CD4-positive, alpha-beta T cell treated with Interleukin-17A for 4 hours (primary cell): ENCODE measurements at places on chromosomes 3 and 15.

DNA sequence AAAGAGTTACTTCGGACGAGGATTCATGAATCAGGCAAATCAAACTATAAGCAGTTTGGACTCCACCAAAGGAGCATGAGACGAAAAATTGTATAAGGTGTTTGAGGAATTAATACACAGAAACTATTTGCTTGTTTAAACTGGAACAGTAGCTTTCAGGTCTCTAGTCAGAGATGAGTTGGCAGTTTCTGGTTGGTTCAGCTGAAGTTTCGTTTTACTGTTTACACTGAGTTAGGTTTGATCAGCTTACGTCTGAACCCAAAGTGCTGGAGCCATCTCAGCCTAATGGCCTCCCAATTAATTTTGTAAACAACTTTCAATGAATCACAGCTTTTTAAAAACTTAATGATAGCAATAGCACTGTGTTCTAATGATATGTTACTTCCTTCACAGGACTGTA is 703.7 kb downstream of the NLGN1 start:
- DNase-seq, result no peak

- DNase-seq, result no peak
Measured at GRCh38 chr3:123158330-123158729, 43.4 kb upstream of the SEC22A start.

GRCh38 chr3:87958289-87958688 is 100.5 kb downstream of the CGGBP1 start:
- DNase-seq, result no peak

DNA sequence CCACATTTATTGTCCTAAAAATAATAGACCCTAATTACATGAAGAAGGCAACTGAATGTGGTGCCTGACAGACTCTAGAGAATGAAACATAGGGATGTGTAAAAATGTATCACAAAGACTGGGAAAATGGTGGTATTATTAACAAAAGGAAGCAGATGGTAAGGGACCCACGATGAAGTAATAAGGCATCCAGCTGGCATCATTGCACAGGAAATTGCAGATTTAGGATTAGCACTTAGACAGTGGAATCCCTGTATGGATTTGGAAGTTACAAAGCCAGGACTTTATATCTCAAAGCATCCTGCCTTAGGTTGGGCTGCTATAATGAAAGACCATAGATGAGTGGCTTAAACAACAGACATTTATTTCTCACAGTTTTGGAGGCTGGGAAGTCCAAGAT is 104.3 kb downstream of the PPM1L start:
- DNase-seq, result no peak

- no peak for DNase-seq
Measured at GRCh38 chr3:191566469-191566868, 105.5 kb downstream of the PYDC2 start.

DNA sequence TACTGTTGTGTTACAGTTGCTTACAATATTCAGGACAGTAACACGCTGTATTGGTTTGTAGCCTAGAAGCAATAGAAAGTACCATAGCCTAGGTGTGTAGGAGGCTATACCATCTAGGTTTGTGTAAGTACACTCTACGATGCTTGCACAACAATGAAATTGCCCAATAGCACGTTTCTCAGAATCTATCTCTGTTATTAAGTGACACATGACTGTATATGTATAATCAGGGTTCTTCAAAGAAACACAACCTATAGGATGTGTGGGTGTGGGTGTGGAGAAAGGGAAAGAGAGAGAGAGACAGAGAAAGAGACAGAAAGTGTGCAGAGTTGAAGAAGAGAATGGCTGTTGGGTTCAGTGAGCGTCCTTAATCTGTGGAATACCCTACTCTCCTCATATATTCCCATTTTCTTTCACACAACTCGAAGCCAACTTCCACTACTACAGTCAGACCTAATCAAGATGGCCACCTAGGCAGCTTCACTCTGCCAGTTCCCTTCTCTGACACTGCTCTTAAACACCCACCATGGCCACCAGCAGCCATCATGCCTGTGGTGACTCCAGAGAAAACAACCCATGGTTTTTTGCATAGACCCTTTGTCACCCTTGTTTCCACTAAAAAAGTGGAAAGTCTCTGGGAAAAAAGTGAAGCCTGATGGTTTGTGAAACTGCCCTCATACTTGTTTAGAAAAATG is 5.8 kb upstream of the PPP4R2 start:
- no peak for DNase-seq

GRCh38 chr15:78739206-78739605 is 72.1 kb downstream of the ADAMTS7 start:
- no peak for DNase-seq

GRCh38 chr3:119826711-119827608 is 45.1 kb downstream of the NR1I2 start:
- DNase-seq, result no peak

GRCh38 chr15:59335207-59335786 is 37.4 kb downstream of the MYO1E start:
- no peak for DNase-seq

- DNase-seq, result no peak
Measured at GRCh38 chr3:101819649-101820206, 29.6 kb upstream of the NFKBIZ start.

DNA sequence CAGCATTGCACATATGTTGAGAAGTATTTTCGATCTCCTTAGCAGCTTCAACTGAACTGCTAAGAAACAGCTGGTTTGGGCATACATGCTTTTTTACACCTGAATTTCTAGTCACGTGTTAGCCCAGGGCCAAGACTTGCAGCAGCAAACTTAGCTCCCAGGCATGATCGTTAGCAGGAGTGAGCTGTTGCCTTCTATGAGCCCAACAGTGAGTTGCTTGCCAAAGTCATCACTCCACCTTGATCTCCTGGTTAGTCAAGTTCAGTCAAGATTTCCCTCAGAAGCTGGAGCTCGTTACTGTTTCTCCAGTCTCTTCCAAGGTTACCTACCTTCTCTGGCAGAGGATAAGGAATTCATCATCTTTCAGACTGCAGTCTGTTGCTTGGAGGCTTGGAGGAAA is 100.4 kb upstream of the SEMA6D start:
- no peak for DNase-seq

- no peak for DNase-seq
Measured at GRCh38 chr3:43405888-43406642, 119.7 kb downstream of the SNRK start.

DNA sequence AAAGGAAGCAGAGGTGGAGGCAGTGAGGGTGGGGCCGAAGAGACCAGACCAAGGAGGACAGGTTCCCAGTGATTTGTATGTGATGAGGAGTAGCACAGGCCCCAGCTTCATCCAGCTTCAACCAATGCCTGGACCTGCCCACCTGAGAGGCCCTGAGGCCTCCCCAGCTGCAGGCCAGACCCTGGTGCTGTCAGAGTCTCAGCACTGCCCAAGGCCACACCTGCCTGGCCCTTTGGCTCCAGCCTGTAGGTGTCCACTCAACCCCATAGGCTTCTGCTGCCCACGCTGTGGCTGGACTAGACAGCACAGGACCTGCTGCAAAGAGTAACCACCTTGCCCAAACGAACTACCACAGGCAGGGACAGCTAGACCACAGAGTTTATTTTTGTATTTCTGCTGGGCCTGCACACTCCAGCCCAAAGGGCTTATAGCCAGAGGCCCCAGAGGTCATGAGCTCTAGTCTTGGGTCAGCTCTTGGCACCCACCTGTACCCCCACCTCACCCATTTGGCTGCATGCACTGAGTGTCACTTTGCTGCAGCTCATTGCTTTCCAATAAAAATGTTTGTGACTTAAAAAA is 81.9 kb upstream of the CDV3 start:
- no peak for DNase-seq

- peak; percentile 25 for DNase-seq
Measured at GRCh38 chr3:122258757-122259371, 66.2 kb upstream of the CSTA start.

DNA sequence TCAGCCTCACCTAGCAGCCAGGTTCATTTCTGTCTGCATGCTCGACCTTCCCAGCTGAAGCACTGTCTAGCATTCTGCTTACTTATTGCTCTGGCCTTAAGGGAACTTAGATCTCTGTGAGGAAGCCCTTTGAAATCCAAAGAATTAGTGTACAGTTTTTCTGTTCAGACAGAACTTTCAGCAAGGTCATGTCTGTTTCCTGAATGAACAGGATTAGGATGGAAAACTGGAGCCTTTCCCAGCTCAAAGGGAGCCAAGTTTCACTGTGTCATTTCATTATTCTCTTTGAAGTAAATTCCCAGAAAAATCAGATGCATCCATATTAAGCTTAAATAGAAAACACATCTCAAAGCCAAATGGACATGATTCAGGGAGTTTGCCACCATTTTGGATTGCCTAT is 457.3 kb upstream of the KCNMB2 start:
- no peak for DNase-seq

- no peak for DNase-seq
Measured at GRCh38 chr3:20836801-20837200, 650.8 kb upstream of the SGO1 start.

DNA sequence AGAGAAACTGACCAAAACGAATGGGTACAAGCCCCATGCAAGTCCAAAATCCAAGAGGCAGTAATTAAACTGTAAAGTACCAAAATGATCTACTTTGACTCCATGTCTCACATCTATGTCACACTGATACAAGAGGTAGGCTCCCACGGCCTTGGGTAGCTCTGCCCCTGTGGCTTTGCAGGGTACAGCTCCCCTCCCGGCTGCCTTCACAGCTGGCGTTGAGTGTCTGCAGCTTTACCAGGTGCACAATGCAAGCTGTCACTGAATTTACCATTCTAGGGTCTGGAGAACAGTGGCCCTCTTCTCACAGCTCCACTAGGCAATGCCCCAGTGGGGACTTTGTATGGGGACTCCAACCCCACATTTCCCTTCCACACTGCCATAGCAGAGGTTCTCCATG is 308.6 kb downstream of the TBC1D5 start:
- no peak for DNase-seq

DNA sequence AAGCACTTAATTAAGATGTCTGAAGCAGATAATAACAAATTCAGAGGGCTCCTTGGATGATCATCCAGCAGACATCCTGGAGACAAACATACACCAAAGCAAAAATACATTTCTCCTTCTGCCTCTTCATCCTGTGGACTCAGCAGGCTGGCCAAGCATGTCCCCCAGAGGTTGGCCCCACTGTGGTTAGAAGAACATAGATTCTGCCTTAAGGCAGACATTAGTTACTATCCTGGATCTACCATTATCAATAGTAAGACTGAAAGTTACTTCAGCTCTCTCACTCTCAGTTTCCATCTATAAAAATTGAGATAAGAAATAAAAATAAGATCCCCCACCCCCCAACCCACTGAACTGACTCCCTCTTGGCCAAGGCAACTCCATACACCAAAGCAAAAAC is 28.6 kb upstream of the TGFBR2 start:
- no peak for DNase-seq

GRCh38 chr15:29883126-29883525 is 60.9 kb upstream of the TJP1 start:
- DNase-seq, result no peak

- no peak for DNase-seq
Measured at GRCh38 chr3:126121632-126122031, 37.7 kb upstream of the SLC41A3 start.

GRCh38 chr15:67928666-67929065 is 88.8 kb upstream of the RNU6-1 start:
- no peak for DNase-seq

GRCh38 chr3:88151358-88151757 is 1.6 kb downstream of the C3orf38 start:
- DNase-seq, result no peak

DNA sequence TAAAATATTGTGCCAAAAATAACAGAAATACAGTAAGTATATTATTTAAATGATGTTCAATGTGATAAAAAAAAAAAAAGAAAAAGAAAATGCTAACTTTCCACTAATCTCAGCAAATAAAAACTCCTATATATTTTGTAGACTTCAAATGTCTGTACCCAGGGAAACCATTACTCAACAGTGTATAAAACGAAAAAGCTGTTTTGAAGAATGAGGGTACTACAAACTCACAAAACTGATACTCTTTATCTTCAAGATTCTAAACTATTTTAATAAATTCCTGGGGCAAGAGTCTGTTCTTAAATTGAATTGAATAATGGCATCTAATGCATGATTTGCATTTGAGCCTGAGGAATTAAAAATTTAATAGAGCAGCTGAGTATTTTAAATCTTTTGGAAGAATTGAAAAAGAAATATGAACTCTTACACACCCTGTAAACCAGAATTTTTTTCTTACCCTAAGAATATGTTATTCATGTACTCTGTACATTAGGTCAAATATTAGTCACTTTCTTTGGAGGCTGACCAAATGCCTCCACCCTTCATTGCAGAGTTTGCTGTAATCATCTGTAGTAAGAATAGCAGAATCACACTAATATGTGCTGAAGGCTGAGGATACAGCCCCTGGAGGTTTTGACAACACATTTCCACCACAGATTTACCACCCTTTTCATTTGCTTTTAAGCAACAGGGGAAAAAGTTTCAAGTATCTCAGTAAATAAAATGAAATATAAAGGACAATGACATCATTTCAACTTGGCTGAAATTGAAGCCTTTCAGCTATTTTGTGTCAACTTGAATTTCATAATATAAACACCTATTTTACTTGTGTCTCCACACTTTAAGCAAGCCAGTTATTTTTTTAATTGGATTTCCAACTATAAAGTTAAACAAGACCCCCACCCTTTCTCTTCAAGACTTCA is 79.7 kb downstream of the FBN1 start:
- no peak for DNase-seq

DNA sequence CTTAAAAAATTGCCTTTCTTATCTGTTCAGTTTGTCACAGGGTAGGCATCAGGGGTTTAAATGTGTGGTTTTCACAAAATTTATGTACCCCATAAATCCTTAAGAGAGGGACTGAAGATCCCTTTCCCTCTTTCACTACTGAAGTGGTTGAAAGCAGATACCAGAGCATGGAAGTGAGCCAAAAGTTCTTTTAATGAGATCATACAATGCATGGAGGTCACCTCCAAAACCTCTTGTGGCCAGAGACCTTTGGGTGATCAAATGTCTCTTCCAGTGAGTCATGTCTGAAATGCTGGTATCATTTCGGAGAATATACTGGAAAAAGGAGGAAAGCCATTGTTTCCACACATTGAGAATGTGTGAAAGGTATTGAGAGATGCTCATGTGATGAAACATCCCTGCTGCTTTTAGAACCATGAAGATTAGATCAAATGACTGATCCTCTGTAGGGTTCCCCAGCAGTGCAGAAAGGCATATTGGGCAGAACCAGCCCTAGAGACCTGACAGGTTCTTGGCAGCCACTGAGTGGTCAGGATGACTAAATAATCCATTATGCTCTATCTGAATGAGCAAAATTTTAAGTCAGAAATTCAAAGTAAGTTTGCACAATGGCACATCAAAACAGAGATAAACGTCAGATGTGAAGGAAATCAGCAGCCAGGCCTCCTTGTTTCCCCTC is 165.8 kb upstream of the SLC2A2 start:
- no peak for DNase-seq

- peak; percentile 12 for DNase-seq
Measured at GRCh38 chr3:170961616-170962400, 53.4 kb upstream of the EIF5A2 start.

- DNase-seq, result peak; percentile 20
Measured at GRCh38 chr3:194540274-194540905, 53.6 kb upstream of the ATP13A3 start.

DNA sequence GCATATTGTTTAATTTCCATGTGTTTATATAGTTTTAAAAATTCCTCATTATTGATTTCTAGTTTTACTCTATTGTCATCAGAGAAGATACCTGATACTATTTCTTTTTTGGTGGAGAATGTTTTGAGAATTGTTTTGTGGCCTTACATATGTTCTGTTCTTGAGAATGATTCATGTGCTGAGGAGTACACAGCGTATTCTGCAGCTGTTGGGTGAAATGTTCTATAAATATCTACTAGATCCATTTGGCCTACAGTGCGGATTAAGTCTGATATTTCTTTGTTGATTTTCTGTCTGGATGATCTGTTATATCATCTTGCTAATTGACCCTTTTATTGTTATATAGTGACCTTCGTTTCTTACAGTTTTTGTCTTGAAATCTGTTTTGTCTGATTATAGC is 109.7 kb downstream of the UBE2E2 start:
- DNase-seq, result no peak
